ENCODE measurements at places on chromosomes 4 and X. TPM values are rescaled to one million over a fixed set of nuclear protein-coding genes. Genes with fewer than 3 reads are reported as not detected.
A peak's percentile ranks its signal among the peaks of the same experiment; 100 is the strongest.

GRCh38 chrX:43456906-43457305, 199.2 kb upstream of the MAOA start:
- DNase-seq = no peak

The RHOXF2B gene
- not detected for total RNA-seq

DNA sequence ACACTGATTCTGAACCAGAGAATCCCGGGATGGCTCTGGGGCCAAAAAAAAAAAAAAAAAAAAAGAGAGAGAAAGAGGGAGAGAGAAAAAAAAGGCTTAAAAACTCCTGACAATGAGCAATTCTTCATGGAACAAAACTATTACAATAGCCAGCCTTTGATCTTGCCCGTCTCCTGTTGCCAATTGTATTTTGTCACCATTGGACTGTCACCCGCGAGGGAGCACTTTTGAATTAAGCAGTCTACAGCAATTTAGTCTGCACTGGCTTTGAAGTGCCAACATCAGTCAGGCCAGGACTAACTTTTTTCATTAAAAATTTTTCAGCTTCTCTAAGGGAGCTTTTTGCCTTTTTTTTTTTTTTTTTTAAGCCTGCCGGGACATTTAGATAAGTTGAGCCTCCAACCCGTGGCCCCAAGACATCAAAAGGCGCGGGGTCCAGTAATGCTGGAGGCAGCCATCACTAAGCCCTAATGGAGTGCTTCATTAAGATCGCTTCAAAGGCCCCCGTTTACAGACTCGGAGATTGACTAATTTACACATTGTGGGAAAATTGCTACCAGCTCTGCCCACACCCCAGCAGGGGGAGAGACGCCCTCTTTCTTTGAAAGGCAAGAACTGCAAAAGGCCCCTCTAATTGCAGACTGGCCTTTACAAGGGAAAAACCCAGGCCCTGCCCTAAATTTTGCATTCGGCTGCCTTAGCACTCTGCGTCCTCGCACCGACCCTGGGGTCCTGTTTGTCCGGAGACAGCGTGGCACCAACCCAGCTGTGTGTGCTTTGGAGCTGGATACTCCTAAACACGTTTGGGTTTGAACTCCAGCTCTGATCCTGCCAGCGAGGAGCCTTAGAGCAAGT, 98.1 kb upstream of the MSX1 start:
- no peak for DNase-seq

The DCAF4L1 gene
- under 0.01 TPM for total RNA-seq

DNA sequence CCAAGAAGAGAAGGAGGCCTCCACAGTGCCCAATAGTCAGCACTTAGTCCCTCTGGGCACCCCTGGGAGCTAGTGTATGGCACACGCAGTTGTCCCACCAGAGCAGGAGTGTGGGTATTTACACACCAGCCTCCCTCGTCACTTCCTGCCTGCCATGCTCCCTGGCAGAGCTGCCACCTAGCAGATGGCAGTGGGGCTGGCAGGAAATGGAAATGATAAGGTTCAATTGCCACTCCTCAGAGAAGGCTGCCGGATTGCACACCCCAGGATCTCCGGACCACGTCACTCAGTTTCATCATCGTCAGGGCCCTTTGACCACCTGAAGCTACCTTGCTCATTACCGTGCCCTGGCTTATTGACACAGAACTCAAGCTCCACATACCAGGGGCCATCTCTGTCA, 173.3 kb upstream of the PSAPL1 start:
- peak; percentile 58 for DNase-seq

DNA sequence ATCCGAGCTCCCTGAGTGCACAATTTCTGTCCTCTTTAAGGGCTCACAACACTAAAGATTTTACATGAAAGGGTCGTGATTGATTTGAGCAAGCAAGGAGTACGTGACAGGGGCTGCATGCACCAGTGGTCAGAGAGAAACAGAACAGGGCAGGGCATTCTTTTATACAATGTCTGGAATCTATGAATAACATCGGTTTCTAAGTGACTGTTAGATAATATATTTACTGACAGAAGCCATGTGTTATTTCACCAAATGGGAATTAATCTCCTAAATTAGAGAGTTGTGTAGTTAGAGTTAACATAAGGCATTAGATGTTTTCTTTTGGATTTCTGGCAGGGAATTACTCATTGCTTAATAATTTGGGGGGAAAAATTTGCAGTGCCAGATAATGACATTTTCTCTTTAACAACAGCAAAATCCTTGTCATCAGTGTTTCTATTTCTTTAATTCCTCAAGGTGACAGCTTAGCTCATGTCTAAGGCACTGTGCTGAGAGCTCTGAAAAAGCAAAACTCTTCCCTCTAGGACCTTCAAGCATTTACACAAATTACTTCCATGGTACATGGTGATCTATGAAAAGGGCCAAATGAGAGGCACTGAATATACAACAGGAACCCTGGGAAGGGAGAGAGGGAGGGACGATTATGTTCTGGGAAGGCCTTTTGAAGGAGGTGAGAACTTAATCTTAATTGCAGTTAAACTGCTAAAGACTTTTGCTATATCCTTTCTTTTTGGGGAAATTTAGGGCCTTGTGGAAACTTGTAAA, 145.0 kb downstream of the RTL3 start:
- no peak for DNase-seq

The RASSF6 gene
- not detected for total RNA-seq

- DNase-seq = no peak
Measured at GRCh38 chr4:157043131-157043530, 32.8 kb upstream of the GLRB start.

The TREX2 gene
- total RNA-seq = 3.3 TPM

DNA sequence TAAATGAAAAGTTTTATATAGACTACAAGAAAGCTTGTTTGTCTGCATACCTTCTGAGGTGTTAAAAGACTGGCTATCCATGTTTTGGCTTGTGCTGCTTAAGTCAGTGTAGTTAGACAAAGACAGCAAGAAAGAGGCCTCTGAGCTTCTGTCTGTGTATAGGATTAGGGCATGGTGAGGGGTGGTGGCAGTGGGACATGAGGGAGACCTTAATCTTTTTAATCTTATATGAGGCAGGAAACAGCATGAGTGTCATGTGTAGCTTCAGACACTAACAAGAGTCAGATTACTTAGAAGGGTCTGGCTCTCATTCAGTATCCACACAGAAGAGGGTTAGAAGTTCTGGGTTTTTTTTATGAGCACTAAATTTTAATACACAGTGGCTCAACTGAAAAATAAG, 213.3 kb downstream of the GABRG1 start:
- no peak for DNase-seq

- no peak for DNase-seq
Measured at GRCh38 chr4:4384837-4385236, 2.1 kb upstream of the NSG1 start.

- DNase-seq = peak; percentile 84
Measured at GRCh38 chrX:1481636-1482529, 29.2 kb upstream of the ASMTL start.

DNA sequence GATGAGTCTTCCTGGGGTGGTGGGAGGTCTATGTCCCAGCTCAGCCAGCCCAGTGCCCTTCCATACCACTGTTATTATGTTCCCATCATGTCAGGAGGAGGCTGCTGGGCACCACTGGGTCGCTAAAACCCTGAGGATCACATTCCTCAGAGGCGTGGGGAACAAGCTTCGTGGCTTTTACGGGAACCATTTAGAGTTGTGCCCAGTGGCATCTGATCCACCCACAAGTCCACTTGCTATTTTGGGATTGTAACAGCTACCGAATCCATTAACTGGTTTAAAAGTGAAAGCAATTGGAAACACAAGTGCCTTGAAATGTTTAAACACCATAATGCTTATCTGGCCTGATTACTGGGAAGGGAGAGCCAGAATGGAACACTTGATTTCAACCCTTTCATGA, 13.1 kb upstream of the CCKAR start:
- no peak for DNase-seq

GRCh38 chr4:175561696-175562095, 250.4 kb downstream of the GPM6A start:
- DNase-seq = no peak

The EGF gene
- 0.36 TPM for total RNA-seq

The GBA3 gene
- total RNA-seq = not detected

- no peak for DNase-seq
Measured at GRCh38 chr4:75065909-75066308, 133.0 kb downstream of the PARM1 start.

DNA sequence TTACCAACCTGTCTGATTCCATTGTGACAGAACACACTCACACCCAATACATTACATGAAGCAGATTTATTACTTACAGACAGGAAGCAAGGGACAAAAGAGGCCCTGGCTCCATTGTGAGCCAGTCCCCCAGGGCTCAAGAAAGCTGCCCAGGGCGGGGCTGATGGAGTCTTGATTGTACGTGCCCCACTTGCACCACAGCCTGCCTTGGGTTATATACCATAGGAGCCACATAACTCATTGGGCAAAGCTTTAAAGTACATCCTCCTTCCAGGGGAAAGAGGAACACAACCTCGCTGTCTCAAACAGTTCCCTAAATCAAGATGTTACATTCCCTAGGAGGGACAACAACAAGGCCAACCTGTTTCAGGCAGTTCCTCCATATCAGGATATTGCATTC, 3.4 kb upstream of the ZRSR2 start:
- DNase-seq = no peak

The ADAM29 gene
- not detected for total RNA-seq

GRCh38 chrX:41273638-41274037, 60.3 kb upstream of the DDX3X start:
- peak; percentile 76 for DNase-seq
